ENCODE measurements at places on chromosomes 6 and 20.
A peak's percentile ranks its signal among the peaks of the same experiment; 100 is the strongest.

DNA sequence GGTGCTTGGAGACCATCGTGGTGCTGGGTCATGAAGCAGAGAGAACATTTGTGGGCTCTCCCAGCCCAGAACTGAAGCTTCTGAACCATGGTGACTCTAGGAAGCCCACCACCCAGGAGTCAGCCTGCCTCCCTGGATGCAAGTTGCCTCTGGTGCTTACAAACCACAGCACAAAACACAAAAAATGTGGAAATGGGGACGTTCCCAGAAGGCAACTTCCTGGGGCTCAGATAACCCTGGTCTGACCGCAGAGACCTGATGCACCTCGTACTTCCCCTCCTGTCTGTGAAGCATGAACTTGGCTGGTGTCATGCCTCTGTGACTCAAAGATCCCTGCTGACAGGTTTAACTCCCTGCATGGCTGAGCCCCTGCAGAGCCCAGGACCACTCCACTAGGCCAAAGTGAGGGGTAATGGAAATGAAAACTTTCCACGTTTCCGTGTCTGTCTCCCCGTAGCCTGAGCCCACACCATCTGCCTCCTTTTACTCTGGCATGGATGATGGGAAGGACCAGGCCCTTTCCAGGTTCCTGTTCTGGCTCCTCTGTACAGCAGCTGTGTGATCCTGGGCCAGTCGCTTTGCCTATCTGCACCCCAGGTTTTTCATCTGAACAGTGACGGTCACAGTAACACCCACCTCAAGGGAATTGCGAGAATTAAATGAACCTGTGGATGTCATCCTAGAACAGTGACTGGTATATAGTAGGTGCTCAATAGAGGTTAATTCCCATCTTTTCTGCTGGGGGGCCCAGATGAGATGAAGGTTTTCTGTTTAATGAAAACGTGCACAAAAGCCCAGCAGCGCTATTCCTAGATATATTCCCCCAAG is 57.7 kb downstream of the PPP1R16B start:
- DNase-seq: peak; percentile 43

- DNase-seq: no peak
These were observed 25.7 kb downstream of the STX11 start for GRCh38 chr6:144176043-144176442.

DNA sequence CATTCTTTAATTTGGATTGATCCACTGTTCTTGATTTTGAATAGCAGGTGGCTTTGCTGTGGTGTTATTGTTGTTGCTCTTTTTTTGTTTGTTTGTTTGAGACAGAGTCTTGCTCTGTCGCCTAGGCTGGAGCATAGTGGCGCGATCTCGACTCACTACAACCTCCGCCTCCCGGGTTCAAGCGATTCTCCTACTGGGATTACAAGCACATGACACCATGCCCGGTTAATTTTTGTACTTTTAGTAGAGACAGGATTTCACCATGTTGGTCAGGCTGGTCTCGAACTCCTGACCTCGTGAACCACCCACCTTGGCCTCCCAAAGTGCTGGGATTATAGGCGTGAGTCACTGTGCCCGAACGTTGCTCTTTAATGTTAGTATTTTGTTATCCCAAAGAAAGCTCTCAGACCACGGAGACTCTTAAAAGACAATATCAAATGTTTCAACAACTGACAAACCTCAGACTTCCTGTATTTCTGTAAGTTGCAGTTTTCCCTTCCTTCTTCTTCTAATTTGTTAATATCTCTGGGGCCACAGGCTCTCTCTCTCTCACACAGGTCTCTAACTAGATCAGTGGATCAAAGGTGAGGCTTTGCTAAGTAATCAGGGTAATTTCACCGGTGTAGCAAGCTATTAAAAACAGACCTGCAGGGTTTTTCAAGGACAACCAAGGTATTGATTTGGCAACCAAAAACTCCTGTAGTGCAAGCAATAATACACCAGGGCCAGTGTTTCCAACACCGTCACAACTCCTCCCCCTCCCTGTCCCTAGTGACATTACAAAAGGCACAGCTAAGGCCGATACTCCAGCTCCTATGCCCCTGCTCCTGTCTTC is 48.8 kb upstream of the ZNF217 start:
- peak; percentile 59 for DNase-seq

GRCh38 chr6:126477678-126478077 is 137.8 kb downstream of the CENPW start:
- no peak for DNase-seq

DNA sequence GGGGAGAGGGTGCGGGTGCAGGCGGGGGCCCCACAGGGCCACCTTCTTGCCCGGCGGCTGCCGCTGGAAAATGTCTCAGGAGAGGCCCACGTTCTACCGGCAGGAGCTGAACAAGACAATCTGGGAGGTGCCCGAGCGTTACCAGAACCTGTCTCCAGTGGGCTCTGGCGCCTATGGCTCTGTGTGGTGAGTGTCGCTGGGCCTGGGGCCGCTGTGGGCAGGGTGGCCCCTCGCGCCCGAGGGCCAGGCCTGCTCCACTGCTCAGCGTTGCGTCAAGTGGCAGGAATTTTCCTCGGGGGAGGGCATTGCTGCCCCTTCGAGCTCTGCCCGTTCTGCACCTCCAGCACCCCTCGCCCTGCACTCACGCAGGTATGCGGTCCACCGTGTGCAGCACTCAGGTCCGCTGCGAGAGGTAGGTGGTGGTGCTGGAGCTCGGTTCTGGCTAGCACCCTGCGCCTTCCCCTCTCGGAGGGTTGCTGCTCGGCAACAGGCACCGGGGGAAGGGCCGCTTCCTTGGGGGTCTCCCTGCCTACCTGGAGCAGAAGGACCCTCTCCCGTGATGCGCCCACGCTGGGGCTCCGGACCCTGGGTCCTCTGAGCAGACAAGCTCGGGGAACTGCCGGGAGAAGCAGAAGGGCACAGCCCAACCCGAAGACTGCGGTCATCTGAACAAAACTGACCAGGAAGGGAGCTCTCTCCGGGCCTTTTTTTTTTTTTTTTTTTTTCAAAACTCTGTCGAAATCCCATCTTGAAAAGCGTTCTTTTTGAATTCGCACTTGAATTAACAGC is 674 bp downstream of the MAPK14 start:
- DNase-seq: peak; percentile 36
